ENCODE measurements at places on chromosomes 3 and 15. TPM values are rescaled to one million over a fixed set of nuclear protein-coding genes. Genes with fewer than 3 reads are reported as not detected.

- H3K4me3 ChIP-seq, result no peak overlapping the region
- H3K27me3 ChIP-seq, result peaks cover 8% of the 10 kb centered on the region
- no peak overlapping the region for H3K27ac ChIP-seq
- no peaks in the 10 kb centered on the region for H3K4me1 ChIP-seq
- no peak for DNase-seq
- no peaks in the 10 kb centered on the region for H3K36me3 ChIP-seq
Measured at GRCh38 chr3:167941234-167941995, 154.3 kb downstream of the GOLIM4 start.

- H3K27ac ChIP-seq, result no peak overlapping the region
- H3K27me3 ChIP-seq, result no peaks in the 10 kb centered on the region
- no peaks in the 10 kb centered on the region for H3K36me3 ChIP-seq
- H3K4me3 ChIP-seq, result no peak overlapping the region
- no peaks in the 10 kb centered on the region for H3K4me1 ChIP-seq
- no peak for DNase-seq
Measured at GRCh38 chr15:80367661-80368060, 36.5 kb upstream of the ARNT2 start.

GRCh38 chr3:172635588-172635987 is 75.3 kb downstream of the NCEH1 start:
- no peak for DNase-seq
- no peak overlapping the region for H3K27ac ChIP-seq
- peaks cover 6% of the 10 kb centered on the region for H3K36me3 ChIP-seq
- H3K27me3 ChIP-seq, result no peaks in the 10 kb centered on the region

GRCh38 chr3:197539651-197540051 is 16.1 kb downstream of the BDH1 start:
- DNase-seq, result no peak
- no peak overlapping the region for H3K4me3 ChIP-seq
- H3K4me1 ChIP-seq, result no peaks in the 10 kb centered on the region
- H3K27ac ChIP-seq, result no peak overlapping the region

The SETD5 gene
- total RNA-seq, result 209 TPM
